ENCODE measurements at places on chromosomes 3 and 15.

- DNase-seq = peak; percentile 73
These were observed 30.2 kb upstream of the ZNF609 start for GRCh38 chr15:64430000-64430735.

GRCh38 chr3:81770710-81771109, 9.3 kb upstream of the GBE1 start:
- no peak for DNase-seq

GRCh38 chr15:57943171-57943570, 122.3 kb downstream of the ALDH1A2 start:
- no peak for DNase-seq

DNA sequence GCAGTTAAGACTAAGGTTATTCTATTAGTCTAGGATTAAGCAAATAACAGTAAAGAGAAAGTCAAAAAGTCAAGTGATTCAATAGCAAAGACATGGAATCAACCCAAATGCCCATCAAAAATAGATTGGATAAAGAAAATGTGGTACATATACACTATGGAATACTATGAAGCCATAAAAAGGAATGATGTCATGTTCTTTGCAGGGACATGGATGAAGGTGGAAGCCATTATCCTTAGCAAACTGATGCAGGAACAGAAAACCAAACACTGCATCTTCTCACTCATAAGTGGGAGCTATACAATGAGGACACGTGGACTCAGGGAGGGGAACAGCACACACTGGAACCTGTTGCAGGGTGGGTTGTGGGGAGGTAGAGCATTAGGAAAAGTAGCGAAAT, 29.0 kb downstream of the UNC13C start:
- DNase-seq = no peak

Measured in CD4-positive, alpha-beta T cell treated with Interleukin-17A for 1 hour (primary cell).